Smooth muscle cell of the umbilical artery (primary cell): ENCODE measurements at places on chromosomes 1 and 21. TPM values are rescaled to one million over a fixed set of nuclear protein-coding genes. Genes with fewer than 3 reads are reported as not detected.

Gene TMEM79
- 1.3 and 2.1 TPM in 2 replicates for total RNA-seq

Gene RHBDL2
- total RNA-seq: 0.30 and 3.8 TPM in 2 replicates

Gene S100A2
- total RNA-seq: 0.59 and 1.4 TPM in 2 replicates

Gene JAM2
- total RNA-seq: 1.5 and 1.9 TPM in 2 replicates

Gene MSH4
- total RNA-seq: 0.46 and 0.59 TPM in 2 replicates

Gene HSD3B1
- not detected in 2 replicates for total RNA-seq

Gene ZNF124
- total RNA-seq: 48.6 and 91.5 TPM in 2 replicates

Gene COL11A1
- total RNA-seq: 346 and 376 TPM in 2 replicates

Gene SLC6A9
- total RNA-seq: 7.7 and 11.0 TPM in 2 replicates

Gene LPAR3
- 1.5 and 2.4 TPM in 2 replicates for total RNA-seq

Gene LACTBL1
- total RNA-seq: not detected in 2 replicates

Gene TPM3
- total RNA-seq: 382 and 1,181 TPM in 2 replicates

Gene GUCA2A
- total RNA-seq: not detected in 2 replicates

Gene PLEKHA6
- total RNA-seq: 0.05 and 0.30 TPM in 2 replicates
